ENCODE measurements at places on chromosomes 16 and 17.
A peak's percentile ranks its signal among the peaks of the same experiment; 100 is the strongest.

DNA sequence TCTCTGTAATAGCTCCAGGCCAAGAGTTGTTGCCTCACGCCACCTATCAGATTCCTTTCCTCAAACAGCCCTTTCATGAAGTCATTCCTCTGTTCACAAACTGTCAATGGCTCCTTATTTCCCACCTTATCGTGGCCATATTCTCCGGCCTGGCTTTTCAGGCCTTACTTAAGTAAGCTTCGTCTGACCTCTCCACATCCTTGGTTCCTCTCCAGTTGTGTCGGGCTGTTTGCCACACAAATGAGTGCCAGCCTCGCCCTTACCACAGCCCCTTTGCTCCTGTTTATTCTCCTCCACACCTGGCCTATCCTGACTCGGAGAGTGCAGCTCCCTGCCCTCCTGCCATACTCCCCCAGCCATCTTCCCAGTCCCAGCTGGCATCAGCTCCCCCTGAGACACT lies 2.0 kb downstream of the TP53I13 start:
- DNase-seq: no peak

DNA sequence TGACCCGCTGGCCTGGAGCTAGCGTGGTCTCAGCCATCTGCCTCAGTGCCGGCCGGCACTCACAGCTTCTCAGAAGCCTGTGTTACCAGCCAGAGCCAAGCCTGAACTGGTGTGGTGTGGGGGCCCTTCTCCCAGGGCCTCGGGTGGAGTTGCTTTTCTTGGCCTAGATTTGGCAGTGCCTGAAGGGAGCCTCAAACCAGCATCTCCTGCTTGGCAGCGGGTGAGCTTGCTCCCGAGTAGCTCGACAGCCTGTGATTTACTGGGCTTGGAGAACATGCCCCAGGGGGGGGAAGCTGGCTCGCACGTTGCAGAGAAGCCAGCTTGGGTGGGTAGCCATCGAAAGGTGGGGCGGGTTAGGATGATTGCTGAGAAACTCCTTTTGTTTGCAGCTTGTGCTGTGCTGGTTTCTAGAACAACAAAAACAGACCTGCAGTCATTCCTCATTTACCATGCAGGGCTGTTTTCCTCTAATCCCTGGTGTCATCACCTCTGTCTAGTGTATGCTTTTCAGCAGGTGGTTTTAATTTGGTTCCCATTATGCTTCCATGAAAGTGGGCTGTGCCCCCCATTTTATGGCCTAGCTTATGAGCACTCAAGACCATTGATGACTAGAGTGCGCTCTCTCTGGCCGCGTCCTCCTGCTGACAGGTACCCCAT lies 42.2 kb downstream of the TBCD start:
- peak; percentile 17 for DNase-seq

GRCh38 chr17:67620636-67621035 lies 97.1 kb upstream of the NOL11 start:
- no peak for DNase-seq

DNA sequence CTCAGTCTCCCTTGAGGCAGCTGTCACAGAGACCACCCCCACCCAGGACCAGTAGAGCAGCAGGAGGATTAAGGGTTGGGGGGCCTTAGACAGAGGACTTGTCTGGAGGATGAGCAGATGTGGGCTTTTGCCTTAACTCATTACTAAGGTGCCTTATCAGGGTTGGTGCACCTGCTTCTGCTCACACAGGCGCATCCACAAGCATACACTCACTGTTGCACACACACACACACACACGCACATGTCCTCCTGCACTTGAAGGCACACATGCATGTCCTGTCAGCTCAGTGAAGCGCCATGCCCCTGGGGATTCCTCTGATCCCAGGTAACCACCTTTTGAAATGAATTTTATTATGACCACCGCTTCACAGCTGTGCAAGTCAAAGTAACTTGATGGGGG lies 1.2 kb downstream of the GFAP start:
- DNase-seq: no peak

DNA sequence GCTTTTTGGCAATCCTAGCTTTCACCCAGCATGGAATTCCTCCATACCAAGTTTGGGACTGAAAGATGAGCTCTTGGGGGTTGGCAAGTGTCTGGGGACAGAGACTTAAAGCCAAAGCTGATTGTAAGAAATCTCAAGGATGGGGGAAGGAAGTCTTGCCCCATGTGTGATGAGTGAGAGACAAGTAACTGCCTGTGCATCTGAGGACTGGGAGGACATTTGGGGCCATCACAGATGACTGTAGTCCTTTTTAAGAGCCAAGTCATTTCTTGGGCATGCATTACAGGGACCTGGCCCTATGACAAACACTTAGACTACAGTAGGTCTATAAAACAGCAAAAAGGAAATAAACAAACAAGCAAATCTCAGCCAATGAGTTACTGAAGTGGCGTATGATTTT lies 36.3 kb upstream of the CCL2 start:
- no peak for DNase-seq

GRCh38 chr17:41895617-41896016 lies 23.1 kb downstream of the ACLY start:
- DNase-seq: no peak

DNA sequence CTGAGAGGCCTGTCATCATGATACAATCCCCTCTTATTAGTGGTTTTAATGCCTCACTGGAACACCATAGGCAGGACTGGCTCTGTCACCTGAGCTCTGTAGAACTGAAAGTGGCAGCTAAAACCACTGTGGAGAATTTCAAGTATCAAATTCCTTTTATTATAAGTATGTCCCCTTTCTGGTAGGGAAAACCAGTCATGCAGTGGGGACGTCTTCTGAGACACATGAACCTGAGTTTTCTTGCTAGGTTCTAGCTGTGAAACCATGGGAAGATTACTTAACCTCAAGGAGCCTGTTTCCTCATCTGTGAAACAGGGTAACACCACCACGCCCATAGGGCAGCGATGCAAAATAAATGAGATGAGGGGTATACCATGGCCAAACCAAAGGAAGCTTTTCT lies 4.7 kb downstream of the VAC14 start:
- DNase-seq: no peak

GRCh38 chr17:45784293-45784740 lies at the start of gene CRHR1:
CRHR1 (plus strand) TSS chr17:45784320; CDS start chr17:45784545, 225 bp downstream.
- no peak for DNase-seq

- DNase-seq: no peak
Observed at GRCh38 chr17:57535249-57535966, 209.7 kb downstream of the CCDC182 start.

DNA sequence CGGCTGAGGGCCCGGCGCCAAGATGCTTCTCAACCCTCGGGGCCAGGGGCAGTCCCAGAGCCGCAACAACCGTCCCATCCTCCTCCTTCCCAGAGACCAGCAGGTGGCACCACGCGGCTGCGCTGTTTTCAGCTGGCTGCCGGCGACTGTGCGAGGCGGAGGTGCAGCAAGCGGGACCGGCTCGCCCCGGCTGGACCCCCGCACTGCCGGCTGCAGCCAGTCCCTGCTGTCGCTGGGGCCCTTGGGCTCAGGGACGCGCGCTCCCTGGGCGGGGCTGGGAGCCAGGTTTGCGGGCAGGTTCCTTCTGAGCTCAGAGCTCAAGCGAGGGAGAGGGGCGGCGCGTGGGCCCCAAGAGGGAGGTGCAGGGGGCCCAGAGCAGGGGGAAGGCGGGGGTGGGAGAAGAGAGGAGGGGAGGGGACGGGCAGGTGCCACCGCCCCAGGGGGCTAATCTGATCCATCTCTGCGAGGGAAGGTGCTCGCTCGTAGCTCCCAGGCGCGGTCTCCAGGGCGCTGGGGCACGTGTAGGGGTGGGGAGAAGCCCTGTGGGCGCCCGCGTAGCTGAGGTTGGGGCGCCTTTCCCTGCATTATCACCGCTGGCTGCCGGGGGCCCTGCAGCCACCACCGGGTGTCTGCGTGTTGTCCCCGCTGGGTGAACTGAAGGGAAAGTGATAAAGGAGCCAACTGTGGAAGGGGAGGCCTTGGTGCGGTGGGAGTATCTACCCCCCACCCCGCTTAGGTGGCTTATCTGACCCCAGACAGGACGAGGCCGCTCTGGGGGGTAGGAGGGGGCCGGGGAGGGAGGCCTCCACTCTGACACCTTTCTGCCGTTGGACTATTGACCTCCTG lies 24.2 kb downstream of the STAT5A start:
- peak; percentile 80 for DNase-seq

DNA sequence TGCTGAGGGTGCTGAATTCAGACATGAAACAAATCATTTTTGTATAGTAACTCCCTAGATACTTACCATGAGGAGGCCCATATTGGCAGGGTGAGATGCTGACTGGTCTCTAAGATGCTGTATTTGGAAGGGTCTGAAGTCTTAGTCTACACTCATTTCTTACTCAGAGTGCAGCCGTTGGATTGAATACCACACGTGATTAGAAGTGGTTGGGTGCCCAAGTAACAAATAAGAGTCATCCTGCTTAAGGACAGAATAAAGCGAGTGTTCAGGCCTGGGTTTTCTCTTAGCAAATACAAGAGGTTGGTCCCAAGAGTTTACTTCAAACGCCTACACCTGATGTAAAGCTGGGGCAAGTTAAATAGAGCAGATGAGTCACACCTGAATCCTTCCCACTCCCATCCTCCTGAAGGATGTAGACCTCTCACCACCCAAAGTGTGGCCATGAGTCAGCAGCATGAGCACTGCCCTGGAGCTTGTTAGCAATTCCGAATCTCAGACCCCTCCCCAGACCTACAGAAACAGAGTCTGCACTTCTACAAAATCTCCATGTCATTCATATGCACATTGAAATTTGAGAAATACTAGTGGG lies 284.6 kb upstream of the CDH5 start:
- DNase-seq: no peak

DNA sequence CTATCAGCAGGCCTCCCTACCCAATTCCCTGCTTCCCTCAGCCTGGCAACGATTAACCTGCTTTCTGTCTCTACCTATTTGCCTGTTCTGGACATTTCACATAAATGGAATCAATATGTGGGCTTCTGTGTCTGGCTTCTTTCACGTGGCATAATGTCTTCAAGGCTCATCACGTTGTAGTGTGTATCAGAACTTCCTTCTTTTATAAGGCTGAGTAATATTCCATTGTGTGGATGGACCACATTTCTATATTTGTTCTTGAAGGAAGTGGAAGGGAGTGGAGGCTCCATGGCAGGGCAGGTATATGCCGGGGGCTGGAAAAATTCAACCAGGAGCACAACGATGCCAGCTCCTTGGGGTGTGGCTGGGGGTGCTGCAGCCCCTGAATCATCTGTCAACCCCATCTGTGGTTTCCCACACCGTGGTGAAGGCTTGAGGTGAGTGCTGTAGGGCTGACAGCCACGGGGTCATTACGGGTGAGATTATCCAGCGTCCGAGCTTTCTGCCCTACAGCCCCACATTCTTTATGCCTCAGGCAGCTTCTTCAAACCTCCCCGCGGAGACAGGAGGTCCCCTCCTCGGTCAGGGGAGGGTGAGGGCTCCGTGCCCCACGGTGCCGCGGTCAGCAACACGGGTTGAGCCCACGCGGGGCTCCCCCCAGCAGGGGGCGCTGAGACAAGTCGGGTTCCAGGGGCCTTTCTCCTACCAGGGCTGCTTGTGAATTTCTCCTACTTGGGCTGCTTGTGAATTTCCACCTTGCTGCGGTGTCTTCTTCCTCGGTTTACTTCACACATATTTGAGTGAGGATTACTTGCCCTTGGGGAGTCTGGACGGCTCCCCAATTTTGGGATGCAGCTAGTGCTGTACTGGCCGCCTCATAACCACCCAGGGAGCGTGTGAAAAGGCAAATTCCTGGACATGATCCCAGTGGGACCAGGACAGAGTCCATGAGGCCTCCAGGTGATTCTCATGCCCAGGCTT lies 18.3 kb upstream of the WFIKKN2 start:
- no peak for DNase-seq

- no peak for DNase-seq
Observed at GRCh38 chr17:35099908-35100307, 19.8 kb downstream of the RAD51D start.

DNA sequence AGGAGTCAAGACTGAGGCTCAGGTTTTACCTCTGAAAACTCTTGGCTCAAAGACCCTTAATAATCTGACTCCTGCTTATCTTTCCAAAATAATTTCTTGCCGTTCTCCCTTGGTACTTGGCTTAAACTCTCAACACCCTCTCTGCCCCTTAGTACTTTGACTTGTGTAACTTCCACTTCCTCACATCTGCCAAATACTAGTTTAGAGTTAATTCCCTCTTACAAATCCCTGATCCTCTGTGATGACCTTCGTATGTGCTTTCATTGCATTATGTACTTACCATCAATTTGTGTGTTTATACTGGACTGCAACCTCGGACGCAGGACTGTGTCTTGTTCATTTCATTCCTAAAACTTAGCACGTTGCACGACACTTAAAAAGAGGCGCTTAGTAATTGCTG lies 35.2 kb downstream of the ZNF207 start:
- DNase-seq: no peak

DNA sequence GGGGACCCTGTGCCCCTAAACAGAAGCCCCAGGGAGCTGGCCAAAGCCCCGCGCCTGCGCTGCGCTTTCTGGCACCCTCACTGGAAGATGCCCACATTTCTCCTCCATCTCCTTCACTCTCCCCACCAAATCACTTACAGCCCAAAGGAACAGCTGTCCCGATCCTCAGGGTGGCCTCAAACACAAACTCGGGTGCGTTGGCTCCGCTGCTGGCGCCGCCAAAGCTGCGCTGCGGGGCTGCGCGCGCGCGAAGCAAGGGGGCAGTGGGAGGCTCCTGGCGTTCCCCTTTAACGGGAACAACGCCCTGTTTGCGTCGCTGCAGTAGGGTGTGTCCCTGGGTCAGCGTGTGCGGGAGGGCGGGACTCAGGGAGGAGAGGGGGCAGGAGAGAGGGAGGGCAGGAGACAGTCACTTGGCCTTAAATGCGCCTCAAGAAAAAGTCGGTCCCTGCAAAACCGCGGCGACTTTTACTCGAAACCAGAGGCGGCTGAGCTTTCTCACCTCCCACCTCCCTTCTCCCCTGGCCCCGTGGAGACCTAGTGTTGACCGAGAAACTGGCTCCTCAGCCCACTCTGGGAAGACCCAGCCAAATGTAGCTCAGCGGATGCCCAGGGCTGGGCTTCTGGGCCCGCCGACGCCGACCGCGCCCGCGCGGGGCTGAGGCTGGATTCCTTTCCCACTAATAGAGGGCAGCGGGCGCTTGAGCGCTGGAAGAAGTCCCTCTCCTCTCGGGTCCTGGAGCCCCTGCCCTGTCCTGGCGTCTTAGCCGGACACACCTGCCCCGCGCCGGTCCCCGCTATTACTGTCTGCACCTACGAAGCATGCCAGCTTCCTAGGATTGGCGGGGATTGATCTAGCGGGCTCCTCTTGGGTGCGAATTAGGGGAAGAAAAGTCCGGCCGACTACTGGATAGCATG lies 2.6 kb downstream of the PMP22 start:
- DNase-seq: peak; percentile 67

GRCh38 chr16:46916980-46917379 lies 32.8 kb downstream of the GPT2 start:
- DNase-seq: no peak

DNA sequence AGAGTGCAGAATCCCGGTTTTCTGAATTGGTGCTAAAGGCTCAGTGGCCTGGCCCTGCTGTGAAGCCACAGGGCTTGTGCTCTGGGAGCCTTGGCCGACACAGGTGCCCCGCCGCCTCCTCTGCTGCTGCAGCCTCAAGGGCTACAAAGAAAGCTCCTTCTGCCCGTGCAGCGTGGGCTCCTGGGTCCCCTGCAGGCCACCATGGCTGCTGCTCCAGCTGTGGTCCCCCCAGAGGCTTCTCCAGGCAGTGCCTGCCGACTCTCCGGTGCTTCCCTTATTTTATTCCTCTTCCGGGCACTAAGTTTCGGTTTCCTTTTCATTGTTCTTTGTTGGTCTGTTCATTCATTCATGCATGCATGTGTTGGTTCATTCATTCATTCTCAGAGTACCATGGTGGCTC lies 53.1 kb downstream of the CMIP start:
- no peak for DNase-seq

- no peak for DNase-seq
Observed at GRCh38 chr16:9992441-9992840, 189.8 kb downstream of the GRIN2A start.

- DNase-seq: no peak
Observed at GRCh38 chr16:86377251-86378022, 132.9 kb upstream of the FOXF1 start.

Data from nucleus accumbens (tissue), 56 donors.